ENCODE measurements at places on chromosomes 3 and 15. TPM values are rescaled to one million over a fixed set of nuclear protein-coding genes. Genes with fewer than 3 reads are reported as not detected.

DNA sequence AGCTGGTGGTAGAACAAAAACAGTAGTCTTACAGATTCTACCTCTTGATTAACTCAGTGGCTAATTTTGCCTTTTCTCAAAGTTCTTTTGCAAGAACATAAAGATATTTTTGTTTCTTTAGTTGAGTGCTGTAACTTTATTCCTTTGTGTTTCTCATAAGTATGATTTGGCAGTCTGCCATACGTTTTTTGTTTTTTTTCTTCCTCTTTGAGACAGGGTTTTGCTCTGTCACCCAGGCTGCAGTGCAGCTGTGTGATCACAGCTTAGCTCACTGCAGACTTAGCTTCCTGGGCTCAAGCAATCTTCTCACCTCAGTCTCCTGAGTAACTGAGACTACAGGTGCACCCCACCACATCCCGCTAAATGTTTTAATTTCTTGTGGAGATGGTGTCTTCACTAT lies 22.4 kb downstream of the B3GNT5 start:
- DNase-seq = no peak

DNA sequence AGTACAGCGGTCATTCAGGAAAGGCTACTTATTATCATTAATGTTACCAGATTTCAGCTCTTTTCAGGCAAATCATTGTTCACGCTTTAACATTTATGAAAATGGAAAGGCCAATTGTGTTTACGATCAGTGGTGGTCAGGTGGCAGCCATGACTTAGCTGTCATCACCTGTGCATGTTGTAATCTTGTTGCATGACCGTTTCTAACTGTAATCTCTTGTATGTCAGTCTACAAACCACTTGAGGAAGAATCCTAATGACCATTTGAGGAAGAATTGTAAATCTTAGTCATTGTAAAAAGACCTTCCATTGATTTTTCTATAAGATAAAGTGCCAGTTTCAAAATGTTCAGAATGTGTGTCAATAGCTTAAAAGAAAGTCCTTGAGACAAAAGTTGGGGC lies 100.4 kb downstream of the SERPINI1 start:
- DNase-seq = no peak

GRCh38 chr3:123339302-123339701 lies 109.6 kb downstream of the ADCY5 start:
- no peak for DNase-seq

DNA sequence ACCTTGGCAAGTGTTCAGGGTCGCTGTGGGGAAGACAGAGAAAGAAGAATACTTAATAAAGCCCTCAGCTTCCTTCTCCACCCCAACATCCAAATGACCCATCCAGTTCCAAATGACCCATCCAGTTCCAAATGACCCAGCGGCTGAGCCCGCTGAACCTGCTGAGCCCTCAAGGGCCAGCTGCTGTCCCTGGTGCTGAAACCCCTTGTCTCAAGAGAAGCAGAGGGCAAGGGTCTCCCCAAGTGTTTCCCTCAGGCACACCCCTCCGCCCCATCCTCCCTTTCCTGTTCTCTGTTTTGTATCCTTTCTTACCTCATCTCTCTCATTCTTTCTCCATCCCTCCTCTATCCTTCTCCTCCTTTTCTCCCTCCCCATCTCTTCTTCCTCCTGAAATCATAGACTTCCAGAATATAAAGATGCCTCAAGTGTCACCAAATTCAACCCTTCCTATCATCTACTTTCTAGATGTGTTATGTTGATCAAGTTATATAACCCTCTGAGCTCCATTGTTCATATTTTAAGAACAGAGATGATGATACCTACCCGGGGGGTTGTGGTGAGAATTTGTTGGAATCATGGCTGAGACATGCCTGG lies 29.0 kb downstream of the CCDC33 start:
- peak; percentile 39 for DNase-seq

- no peak for DNase-seq
Observed at GRCh38 chr3:113057117-113057516, 66.3 kb downstream of the GTPBP8 start.

DNA sequence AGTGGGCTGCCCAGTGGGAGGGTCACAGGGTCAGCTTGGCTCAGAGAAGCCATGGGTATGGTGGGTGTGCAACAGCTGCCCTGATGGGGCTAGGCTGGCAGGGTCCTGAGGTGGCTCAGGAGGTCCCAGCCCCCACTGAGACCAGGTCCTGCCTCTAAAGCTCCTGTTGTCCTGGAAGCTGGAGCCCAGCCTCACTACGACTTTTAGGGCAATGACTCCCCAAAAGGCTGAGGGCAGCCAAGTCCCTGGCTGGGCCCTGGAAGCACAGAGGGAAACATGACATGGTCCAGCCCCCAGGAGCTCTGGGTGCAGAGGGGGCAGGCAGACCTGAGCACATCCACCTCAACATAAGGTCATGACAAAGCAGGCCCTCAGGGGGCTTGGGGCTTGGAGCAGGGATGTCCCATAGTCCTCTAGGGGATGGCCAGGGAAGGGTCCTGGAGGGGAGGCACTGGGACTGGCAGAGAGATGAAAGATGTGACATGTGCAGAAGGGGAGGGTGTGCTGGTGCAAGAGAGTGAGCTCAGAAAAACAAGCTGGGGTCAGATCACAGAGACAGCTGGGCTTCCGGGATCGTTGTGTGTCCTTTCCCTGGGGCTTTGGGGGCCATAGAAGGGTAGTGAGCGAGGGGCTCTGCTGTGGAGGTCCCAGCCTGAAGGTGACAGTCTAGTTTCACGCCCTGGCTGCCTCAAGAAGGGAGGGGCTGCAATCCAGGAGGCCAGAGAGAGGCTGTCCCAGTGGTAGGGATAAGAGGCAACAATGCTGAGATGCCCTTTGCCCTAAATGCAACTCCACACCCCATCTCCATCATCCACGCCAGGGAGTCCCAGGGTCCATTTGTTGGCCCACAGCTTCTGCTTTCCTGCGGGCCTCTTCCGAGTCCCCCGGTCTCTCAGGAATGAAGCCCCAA lies 639 bp upstream of the ITIH3 start:
- no peak for DNase-seq

GRCh38 chr3:5222283-5223005 lies 34.9 kb downstream of the EDEM1 start:
- no peak for DNase-seq

GRCh38 chr15:96171853-96172296 lies 158.6 kb upstream of the NR2F2 start:
- no peak for DNase-seq

DNA sequence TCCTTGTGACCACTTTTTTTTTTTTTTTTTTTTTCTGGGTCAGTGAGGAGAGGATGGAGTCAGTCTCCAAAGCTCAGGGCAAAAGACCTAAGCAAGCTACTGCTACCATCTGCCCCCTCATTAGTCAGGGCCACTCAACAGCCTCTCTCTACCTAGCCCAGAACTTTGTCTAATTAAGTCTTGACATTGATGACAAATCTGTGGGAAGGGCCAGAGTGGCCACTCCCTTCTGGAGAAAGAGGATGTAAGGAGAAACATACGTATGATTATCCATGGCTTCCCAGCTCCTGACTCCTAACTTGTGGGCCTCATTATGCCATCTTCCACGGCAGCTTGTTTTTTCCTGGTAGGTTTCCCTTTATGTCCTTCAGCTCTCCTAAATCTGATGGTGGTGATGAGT lies 37.9 kb downstream of the NR1I2 start:
- DNase-seq = no peak

DNA sequence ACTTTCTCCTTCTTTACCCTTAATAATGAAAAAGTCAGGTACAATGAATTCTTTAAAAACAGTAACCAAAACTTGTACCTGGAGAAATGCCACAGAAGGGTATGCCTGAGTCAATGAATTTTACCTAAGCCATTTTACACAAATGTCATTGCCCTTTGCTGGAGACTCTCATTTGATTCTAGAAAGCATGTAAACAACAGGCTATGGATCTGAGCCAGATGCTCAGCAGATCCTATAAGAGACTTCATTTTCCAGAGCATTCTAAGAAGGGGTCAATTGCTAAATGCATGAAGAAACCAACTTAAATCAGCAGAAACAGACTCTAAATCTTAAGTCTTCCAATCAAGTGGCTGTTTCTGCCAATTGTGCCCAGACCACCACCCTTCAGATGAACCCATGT lies 83.8 kb upstream of the GALNT15 start:
- no peak for DNase-seq

DNA sequence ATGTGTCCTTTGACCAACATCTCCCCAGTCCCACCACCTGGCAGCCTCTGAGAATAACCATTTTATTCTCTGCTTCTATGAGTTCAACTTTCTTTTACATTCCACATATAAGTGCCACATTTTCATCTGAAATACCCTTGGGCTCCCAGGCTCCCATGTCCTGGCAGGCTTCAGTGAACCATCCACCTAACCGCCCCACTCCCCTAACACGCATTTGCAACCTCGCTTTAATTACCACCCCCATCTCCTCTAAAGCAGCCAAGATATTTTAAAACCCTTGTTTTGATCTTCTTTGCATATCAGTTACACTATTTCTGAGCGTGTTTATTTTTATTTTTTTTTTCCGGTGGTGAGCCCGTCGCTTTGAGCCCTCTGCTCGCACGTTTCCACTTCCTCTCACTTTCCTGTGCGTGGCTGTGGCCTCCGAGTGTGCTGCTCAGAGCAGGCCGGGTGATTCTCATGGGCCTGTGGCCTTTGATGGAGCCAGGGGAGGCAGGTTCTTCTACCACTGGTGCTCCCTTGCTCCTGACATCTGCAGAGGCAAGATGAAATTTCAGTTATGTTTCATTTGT lies 195.4 kb upstream of the LPP start:
- peak; percentile 67 for DNase-seq

GRCh38 chr3:173599673-173600072 lies 202.1 kb downstream of the NLGN1 start:
- DNase-seq = no peak

DNA sequence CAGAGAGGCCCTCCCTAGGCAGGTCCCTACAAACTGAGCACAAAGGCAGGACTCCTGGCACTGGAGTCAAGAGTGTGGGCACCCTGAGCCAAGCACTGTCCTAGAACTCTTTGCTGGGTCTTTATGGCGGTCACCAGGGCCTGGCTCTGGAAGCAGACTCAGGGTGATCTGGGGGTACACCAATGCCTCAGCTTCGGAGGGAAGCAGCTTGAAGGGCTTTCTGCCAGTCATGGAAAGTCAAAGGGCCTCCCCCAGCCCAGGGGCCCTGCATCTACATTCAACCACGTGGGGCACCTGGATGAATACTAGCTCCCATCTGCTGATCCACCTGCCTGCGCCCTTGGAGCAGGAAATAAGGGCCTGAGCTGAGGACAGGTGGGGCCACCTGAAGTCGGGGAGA lies 7.4 kb downstream of the EPB42 start:
- DNase-seq = no peak

DNA sequence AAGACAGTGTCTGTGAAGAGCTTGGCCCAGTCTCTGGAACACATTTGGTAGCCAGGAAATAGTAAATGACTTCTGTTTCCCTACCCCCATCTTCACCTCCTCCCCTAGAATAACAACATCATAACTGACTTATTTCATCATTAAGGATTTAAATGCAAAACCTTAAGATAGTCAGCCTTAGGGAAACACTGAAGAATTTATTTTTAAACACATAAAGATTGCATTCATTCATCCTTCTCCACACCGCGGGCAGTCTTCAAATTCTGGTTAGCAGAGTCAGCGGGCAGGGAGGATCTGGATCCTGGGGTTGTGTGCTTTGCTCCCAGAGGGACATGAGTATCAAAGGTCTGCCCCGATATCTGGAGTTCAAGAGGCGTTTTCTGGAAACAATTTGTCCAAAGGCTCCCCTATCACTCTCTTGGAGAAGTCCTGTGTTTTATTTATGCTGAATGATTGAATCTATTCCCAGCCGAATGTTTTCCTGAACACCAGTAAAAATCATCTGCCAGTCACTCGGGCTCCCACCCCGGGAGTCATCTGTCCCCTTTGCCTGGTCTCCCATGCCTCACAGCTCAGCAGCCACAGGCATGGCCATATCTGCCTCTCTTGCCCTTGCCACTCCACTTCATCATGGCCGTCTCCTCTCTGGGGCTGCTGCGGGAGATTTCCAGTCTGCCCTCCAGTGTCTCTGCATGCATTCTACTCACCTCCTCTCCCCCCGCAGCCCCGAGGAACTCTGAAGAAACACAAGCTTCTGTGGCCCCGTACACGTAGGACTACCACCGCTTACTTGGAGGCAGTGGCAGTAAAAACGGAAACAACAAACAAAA lies 234.7 kb upstream of the CTDSPL start:
- DNase-seq = no peak

GRCh38 chr15:74460298-74460697 lies 662 bp downstream of the UBL7 start:
- no peak for DNase-seq

- DNase-seq = no peak
Observed at GRCh38 chr3:139106013-139106932, 61.6 kb upstream of the PRR23C start.

DNA sequence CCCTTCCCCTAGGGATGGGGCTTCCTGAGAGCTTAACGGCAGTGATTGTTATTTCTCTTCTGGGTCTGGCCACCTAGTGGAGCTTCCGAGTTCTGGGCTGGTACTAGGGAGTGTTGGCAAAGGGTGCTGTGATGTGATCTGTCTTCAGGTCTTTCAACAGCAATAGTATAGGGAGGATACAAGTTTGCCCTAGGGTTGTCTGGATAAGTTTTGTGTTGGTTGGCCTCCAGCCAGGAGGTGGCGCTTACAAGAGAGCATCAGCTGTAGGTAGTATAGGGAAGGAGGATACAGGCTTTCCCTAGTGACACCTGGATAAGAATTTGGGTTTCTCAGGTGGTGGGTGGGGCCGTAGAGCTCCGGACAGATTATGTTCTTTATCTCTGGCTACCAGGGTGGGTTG lies 19.2 kb upstream of the CPOX start:
- peak; percentile 22 for DNase-seq

- no peak for DNase-seq
Observed at GRCh38 chr3:28088811-28089526, 152.4 kb upstream of the CMC1 start.

- DNase-seq = no peak
Observed at GRCh38 chr3:115928376-115928775, 305.1 kb downstream of the GAP43 start.

DNA sequence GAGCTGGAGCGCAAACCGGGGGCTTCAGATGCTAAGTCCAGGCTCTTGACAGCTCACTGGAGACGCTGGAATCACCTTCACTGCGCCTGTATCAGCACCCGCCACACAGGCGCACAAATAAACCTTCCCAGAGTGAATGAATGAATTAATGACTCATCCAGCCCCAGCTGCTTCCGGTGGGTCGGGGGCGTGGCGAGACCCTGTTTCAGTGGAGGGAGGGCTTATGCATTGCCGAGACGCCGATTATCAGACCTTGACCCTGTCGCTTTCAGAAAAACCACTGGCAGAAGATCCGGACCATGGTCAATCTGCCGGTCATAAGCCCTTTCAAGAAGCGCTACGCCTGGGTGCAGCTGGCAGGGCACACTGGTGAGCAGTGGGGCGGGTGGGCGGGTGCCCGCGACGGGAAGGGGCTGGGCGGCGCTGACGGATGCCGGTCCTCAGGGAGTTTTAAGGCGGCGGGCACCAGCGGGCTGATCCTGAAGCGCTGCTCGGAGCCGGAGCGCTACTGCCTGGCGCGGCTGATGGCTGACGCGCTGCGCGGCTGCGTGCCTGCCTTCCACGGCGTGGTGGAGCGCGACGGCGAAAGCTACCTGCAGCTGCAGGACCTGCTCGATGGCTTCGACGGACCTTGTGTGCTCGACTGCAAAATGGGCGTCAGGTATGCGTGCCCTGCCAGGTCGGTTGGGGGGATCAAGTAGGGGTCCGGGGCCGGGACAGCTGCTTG lies 7.7 kb downstream of the ITPKA start:
- DNase-seq = peak; percentile 53

Gene DPPA2
- total RNA-seq = not detected

Gene SOX2
- total RNA-seq = not detected

Gene TMPRSS7
- total RNA-seq = not detected

Gene ESYT3
- total RNA-seq = 0.16 TPM
